ENCODE measurements at places on chromosomes 7 and 10. TPM values are rescaled to one million over a fixed set of nuclear protein-coding genes. Genes with fewer than 3 reads are reported as not detected.

Gene TRIM50
- total RNA-seq, result not detected

Gene PCLO
- total RNA-seq, result 0.03 TPM

Gene LIPJ
- total RNA-seq, result 0.11 TPM

Gene ENTPD1
- total RNA-seq, result 192 TPM

- no peak for DNase-seq
These were observed 77.0 kb downstream of the AASS start for GRCh38 chr7:122067077-122067476.

Gene NAT16
- not detected for total RNA-seq

Gene CNNM1
- not detected for total RNA-seq

- no peak for DNase-seq
These were observed 147.9 kb downstream of the DGKB start for GRCh38 chr7:14754631-14755030.

DNA sequence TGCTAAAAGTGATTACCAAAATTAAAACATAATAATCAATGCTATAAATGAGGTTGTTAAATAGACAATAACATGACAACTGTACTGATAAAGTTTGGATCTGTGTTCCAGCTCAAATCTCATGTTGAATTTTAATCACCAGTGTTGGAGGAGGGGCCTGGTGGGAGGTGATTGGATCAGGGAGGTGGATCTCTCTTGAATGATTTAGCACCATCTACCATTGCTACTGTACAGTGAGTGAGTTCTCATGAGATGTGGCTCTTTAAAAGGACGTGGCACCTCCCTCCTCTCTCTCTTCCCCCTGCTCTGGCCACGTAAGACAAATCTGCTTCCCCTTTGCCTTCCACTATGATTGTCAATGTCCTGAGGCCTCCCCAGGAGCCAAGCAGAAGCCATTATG, 77.5 kb downstream of the HTR5A start:
- no peak for DNase-seq

Gene AS3MT
- not detected for total RNA-seq

DNA sequence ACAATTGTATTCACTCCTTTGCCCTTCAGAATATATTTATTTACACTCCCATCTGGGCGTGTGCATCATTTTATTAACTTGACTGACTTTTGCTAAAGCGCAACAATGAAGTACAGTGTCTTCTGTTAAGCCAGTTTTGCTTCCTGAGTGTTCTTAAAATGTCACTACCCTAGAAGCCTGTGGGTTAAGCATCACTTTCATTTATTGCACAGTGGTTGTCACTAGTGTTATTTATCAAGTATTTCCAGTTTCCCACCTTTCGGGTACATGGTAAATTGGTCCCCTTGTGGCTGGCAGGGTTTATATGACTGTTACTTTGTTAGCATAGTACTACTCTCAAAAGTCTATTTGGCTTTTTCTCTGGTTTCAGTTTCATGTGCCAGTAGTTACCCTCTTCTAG, 3.3 kb downstream of the HILPDA start:
- peak; percentile 36 for DNase-seq

Gene ZNF735
- total RNA-seq, result not detected

Gene CLCN1
- total RNA-seq, result not detected

GRCh38 chr7:132380059-132380458, 196.2 kb downstream of the PLXNA4 start:
- DNase-seq, result no peak

GRCh38 chr10:44466236-44466635, 81.3 kb upstream of the CXCL12 start:
- no peak for DNase-seq

GRCh38 chr10:54133203-54133602, 667.8 kb downstream of the PCDH15 start:
- no peak for DNase-seq

DNA sequence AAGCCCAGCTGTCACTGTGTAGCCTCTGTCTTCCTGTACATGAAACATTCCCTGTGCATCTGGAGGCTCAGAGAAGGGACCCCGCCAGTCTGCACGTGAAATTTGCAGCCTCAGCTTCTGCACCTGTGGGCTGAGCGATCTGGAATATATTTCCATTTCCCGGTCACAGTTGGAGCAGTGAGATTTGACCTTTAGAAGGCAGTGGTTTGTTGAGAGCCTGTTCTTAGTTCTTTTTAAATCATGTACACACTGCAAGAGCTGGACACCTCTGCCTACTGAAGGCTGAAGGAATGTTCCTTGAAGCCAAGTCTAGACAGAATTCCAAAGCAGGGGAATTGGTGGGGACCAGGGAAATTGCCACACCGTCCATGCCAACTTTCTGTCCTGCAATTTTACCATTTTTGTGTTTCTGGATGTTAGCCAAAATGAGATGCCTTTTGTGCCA, 706.6 kb downstream of the INHBA start:
- DNase-seq, result no peak

Gene EPHA1
- 0.21 TPM for total RNA-seq

DNA sequence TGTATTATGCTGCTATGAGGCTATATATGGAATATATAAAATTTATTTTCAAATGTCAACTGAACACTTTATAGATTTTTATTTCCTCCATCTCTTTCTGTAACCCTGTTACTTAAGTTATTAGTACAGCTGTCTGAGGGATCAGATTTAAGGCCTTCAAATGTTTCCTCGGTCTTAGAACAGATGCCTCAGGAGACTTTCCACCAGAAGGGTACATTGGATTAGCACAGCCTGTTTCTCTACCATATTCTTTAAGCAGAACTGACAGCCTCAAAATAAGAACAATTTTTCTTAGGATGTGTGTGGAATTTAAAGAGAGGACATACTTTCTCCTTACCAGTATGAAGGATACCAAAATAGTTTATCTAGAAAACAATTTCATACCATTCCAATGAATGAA, 53.0 kb upstream of the HGF start:
- DNase-seq, result no peak

DNA sequence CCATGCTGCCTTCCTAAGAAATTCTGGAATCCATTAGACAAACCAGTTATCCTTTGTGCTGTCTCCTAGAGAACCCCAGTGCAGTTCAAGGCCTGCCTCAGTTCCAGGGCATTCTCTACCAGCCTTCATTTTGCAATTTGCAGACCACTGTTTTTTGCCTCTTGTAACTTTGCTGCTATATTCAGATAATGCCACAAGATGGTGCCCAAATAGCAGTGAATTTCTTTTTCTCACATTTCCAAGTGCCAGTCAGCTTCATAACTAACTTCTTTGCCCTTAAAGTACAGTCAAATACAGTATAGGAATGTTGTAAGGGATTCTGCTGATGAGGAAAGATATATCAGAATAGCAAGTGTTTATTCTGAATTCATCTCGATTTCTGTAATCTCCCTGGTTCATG, 25.2 kb downstream of the LOXL4 start:
- no peak for DNase-seq

Gene GRM3
- total RNA-seq, result 0.21 TPM

Gene ALOX5
- total RNA-seq, result 69.0 TPM

DNA sequence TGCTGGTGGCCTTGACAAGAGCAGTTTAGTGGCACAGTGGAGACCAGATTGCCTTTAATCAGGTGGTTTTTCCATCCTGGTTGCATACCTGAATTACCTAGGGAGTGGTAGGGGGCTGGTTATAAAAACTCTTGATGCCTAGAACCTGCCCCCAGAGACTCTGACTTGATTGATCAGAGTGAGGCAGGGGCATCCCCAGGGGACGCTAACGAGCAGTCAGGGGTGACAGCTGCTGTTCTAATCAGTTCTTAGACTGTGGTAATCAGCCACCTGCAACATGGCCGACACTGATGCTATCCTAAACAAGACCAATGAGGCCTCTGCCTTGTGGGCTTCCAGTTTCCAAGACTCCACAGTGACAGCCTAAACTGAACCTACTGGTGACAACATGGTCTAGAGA, 2.0 kb upstream of the OPALIN start:
- DNase-seq, result no peak

Gene OR2A1
- not detected for total RNA-seq

- no peak for DNase-seq
These were observed 47.4 kb upstream of the FAM180A start for GRCh38 chr7:135795846-135796570.

DNA sequence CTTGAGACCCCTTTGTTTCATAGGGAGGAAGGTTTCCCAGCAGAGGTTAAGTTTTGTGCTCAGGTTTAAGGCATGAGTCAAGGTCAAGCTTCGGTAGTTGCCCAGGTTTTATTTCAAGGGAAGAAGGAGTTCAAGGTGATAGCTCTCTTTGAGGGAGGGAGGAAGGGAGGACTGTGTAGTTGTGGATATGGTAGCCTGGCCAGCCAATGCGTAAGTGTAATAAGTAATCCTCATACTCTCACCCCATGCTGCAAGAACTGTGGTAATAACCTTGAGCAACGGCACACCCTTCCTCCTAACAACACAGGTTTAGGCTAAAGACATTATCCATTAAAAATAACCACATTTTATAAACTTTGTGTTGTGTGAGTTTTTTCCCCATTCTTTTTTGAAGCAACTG, 478.9 kb downstream of the KCNMA1 start:
- DNase-seq, result no peak

DNA sequence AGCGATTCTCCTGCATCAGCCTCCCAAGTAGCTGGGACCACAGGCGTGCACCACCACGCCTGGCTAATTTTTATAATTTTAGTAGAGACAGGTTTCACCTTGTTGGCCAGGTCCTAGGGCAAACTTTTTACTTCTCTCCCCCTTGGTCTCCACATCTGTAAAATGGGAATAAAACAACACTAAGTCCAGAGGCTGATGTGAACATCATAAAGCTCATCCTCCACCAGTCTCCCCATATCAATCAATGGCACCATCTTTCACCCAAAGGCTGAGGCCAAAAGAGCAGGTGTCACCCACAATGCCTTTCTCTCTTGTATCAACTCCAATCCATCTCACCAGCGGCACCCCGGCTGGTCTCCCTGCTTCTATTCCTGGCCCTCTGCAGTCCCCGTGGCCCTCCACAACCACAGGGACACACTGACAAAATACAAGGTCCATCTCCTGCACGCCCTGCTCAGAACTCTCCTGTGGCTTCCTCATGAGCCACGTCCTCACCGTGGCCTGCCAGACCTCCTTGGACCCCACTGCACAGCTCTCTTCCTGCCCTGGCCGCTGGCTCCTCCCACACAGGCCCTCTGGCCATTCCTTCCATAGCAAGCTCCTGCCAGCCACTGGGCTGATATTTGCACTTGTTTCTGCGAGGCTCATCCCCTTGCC, 179.0 kb downstream of the FAM107B start:
- DNase-seq, result no peak

Gene CNNM2
- total RNA-seq, result 5.6 TPM

Gene SPDYE6
- total RNA-seq, result not detected

DNA sequence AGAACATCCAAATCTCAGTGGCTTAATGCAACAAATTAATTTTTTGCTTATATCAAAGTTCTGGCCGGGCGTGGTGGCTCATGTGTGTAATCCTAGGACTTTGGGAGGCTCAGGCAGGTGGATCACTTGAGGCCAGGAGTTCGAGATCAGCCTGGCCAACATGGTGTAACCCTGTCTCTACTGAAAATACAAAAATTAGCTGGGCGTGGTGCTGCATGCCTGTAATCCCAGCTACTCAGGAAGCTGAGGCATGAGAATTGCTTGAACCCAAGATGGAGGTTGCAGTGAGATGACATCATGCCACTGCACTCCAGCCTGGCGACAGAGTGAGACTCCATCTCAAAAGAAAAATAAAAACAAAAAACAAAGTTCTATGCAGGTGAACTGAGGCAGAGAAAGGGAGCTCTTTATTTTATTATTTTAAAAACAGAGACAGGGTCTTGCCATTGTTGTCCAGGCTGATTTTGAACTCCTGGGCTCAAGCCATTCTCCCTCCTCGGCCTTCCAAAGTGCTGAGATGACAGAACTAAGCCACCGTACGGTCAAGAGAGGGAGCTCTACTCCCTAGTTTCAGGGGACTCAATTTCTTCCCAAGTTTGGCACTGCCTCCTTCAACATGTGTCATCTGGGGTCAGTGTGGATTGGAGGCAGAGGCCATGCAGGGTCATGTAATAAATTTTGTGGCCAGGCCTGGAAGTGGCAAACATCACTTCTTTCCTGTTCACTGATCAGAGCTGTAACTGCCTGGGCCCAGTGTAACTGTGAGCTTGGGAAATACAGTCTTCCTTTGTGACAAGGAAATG, 2.4 kb downstream of the ADCK2 start:
- no peak for DNase-seq

DNA sequence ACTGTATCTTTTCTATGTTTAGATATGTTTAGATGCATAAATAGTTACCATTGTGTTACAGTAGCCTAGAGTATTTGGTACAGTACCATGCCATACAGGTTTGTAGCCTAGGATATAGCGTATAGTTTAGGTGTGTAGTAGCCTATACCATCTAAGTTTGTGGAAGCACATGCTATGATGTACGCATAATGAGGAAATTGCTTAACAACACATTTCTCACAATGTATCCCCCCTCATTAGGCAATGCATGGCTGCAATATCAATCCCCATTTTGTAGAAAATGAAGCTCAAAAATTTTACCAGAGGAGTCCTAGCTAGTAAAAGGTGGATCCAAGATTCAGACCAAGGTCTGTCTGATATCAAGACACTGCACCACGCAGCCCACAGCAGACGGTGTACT, 376.4 kb upstream of the NFE2L3 start:
- DNase-seq, result no peak

GRCh38 chr7:142776206-142776844, 5.6 kb downstream of the PRSS2 start:
- DNase-seq, result no peak

Gene SDK1
- not detected for total RNA-seq

DNA sequence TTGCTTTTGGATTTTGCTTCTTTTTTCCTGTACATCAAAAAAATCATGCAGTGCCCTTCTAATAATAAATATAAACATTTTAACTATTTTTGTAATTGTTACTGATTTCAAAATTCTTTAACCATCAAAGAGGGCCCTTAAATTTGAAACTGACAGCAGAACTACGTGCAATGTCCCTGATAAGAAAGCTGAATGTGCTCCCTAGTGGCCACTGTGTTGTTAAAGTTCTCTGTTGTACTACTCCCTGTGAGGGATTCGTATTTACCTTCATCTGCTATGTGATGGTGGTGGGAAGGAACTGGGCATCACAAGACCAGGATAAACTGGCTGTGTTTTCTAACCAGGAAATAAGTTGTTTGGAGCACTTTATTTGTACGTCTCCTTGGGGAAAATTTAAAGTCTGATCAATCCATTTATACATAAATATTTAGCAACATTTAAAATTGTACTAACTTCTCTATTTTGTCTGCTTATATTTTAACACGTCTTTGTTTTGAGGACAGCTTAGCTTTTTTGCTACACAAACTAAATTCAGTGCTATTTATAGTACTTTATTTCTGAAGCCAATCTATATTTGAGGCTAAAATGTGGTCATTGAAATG, 322.4 kb downstream of the HGF start:
- no peak for DNase-seq

DNA sequence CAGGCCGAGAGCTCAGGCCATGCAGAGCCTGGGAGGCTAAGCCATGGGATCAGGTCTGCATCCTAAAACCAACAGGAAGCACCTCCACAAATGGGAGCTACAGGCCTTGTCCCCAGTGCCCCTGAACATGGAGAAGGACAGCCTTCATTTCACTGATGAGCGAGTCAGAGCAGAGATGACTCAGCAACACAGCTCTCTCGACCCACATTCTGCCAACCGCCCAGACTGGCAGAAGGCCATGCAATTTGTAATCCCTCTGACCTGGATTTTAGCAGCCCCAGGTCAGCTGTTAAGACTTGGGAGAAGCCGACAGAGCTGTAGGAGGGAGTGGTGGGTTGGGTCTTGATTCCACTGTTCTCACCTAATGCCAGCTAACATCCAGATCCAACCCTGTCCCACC, 25.5 kb downstream of the VOPP1 start:
- no peak for DNase-seq

- DNase-seq, result no peak
These were observed 31.1 kb downstream of the NRBF2 start for GRCh38 chr10:63164166-63164623.

Gene NANOS1
- total RNA-seq, result 0.36 TPM

Gene PLPP4
- total RNA-seq, result 0.26 TPM

Gene TFPI2
- total RNA-seq, result 0.28 TPM

All from GM12878 (cell line).